Activated B cell treated with CpG ODN at 0.5 μM for 24 hours (primary cell): ENCODE measurements at places on chromosomes 11 and 22.

- no peak for DNase-seq
These were observed 84.6 kb upstream of the LRRC55 start for GRCh38 chr11:57097149-57097548.

- no peak for DNase-seq
These were observed 62.5 kb upstream of the GAL start for GRCh38 chr11:68621826-68622225.

- peak; percentile 80 for DNase-seq
These were observed 2.5 kb upstream of the IGLL5 start for GRCh38 chr22:22884888-22885840.

DNA sequence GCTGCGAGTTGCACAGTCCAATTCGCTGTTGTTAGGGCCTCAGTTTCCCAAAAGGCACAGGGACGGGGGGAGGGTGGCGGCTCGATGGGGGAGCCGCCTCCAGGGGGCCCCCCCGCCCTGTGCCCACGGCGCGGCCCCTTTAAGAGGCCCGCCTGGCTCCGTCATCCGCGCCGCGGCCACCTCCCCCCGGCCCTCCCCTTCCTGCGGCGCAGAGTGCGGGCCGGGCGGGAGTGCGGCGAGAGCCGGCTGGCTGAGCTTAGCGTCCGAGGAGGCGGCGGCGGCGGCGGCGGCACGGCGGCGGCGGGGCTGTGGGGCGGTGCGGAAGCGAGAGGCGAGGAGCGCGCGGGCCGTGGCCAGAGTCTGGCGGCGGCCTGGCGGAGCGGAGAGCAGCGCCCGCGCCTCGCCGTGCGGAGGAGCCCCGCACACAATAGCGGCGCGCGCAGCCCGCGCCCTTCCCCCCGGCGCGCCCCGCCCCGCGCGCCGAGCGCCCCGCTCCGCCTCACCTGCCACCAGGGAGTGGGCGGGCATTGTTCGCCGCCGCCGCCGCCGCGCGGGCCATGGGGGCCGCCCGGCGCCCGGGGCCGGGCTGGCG is at the start of gene BCR:
TSS of gene BCR (plus strand) at position 209 of the 592 bp plus-strand sequence. CDS start 452 bp downstream, outside the sequence.
- peak; percentile 56 for DNase-seq

- DNase-seq = no peak
These were observed 116.5 kb downstream of the AASDHPPT start for GRCh38 chr11:106193956-106194355.

- no peak for DNase-seq
These were observed 13.8 kb downstream of the PHLDB1 start for GRCh38 chr11:118621071-118621783.

- DNase-seq = no peak
These were observed 72.1 kb upstream of the CD44 start for GRCh38 chr11:35066783-35067423.

DNA sequence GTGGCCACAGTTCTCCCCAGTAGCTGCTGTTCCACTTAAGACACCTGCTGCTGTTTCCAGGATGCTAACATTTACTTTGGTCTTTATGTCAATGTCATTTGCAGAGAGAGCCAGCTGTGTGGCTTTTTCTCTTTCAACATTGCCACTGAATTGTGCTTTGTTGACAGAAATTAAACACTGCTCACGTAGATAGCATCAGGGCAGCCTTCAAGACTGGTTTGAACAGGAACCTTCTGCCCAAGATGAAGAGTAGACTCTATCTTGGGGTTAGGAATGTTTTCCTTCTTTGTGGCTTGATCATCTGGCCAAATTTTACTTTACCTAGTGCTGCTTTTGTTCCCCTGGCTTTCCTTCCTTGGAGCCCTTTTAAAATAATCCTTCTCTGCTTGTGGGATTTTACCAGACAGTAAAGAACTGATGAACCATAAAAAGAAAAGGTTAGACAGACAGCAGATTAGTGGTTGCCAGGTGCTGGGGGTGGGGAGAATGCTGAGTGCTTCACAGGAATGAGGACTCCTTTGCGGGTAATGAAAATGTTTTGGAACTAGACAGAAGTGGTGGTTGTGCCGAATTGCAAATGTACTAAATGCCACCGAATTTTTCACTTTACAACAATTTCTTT is 22.7 kb upstream of the XBP1 start:
- no peak for DNase-seq

DNA sequence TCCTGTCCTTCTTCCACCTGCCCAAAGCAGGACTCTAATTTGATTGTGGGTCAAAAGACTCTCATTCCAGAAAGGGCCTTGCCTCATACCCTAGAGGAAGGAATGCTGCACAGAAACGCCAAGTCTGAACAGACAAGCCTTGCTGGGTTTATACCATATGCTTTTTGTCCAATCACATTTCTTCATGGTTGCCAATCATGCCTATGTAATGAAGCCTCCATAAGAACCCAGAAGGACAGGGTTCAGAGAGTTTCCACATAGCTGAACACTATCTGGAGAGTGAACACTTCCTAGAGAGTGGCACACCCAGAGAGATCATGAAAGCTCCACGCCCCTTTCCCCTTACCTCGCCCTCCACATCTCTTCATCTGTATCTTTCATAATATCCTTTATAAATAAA is 4.8 kb upstream of the SAA2 start:
- no peak for DNase-seq

GRCh38 chr22:45051419-45051818 is 41.6 kb upstream of the PHF21B start:
- DNase-seq = no peak

DNA sequence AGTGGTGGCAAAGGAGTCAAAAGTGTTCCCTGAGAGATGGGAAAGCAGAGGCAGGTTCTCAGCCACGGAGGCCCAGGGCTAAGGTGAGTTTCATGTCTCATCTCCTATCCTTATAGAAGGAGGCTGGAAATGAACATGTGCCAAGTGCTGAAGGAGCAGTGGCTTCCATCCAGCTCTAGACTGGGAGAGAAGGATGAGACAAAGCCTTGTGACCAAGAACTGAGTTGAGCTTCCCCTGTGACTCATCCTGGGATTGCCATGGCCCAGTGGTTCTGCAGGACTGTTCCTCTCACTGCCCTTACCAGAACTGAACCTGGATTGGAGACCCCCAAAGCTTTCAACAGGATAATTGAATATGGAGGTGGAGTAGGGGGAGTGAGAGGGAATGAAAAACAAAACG is 16.7 kb upstream of the OR9Q1 start:
- DNase-seq = no peak

DNA sequence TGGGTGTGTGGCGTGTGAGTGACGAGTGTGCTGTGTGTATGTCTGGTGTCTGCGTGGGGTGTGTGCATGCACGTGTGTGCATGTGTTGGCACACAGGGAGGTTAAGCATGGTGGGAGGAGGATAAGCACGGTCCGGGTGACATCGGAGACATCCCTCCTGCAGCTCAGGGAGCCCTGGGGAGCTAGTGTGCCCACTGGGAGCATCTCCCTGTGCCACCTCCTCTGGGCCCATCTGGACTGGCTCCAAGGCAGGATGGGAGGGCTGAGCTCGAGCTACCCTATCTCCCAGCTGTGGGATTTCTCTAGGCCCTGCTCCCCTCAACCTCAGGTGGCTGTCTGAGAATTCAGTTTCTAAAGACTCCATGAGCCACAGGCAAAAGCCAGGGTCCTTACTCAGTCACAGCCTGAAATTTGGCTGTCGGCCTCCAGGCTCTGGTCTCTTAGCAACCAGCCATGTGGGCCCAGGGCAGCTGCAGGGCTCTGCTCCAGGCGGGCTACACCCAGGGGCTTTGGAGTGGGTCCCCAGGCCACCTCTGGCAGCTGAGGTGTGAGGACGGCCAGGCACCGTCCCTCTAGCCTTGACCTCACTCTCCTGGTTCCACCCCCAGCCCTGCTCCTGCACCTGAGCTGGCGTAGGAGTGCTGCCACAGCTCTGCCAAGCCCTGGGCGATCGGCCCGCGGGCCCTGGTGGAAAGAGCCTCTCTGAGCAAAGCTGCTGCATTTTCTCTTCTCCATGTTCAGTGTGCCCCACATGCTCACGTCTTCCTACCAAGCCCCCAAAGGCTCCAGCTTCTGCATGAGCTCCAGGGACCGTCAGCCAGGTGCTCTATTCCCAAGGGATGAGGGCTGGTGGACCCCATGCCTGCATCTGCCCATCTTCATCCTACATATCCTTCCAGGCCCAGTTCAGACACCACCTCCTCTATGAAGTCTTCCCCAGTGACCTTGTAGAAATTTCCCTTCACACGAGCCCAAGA is 39.7 kb downstream of the RTL6 start:
- no peak for DNase-seq

DNA sequence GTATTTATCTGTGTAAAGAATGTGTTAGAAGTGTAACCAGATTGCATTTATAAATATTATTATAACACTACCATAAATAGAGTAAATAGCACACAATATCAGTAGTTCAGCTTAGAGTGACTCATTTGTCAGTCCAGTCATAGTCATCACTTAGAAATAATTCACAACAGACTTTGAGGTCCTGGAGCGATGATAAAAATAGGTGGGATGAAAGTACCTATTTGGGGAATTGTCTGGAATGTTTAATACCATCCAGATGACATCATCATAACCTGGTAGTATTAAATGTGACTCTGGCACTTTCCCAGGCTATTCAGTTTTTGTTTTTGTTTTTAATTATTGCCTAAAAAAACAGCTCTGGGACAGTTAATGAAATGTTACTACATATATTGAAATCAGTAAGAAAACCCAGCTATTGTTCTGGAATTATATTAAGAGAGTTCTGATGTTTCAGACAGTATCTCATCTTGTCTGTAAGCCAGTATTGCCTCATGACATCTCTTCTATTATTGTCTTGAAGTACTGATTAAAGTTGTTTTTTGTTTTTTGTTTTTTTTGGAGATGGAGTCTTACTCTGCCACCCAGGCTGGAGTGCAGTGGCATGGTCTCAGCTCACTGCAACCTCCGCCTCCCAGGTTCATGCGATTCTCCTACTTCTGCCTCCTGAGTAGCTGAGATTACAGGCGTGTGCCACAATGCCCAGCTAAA is 74.8 kb downstream of the SIK2 start:
- DNase-seq = no peak

DNA sequence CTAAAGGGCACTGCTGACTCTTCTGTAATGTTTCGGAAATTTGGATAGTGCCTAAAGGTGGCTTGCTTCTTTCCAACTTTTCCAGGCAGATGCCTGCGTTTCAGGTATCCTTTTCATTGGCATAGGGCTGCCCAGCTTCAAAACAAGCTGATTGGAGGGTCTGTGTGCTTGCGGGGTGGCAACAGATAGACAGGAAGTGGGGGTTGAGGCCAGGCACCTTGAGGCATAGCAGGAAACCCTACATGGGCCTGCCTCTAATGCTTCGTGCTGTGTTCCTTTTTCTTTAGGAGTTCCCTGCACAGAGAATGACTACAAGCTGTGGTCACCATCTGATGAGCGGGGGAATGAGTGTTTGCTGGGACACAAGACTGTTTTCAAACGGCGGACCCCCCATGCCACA is 92.2 kb upstream of the SORL1-AS1 start:
- no peak for DNase-seq

- no peak for DNase-seq
These were observed 87.2 kb downstream of the MYO18B start for GRCh38 chr22:25829237-25829636.

DNA sequence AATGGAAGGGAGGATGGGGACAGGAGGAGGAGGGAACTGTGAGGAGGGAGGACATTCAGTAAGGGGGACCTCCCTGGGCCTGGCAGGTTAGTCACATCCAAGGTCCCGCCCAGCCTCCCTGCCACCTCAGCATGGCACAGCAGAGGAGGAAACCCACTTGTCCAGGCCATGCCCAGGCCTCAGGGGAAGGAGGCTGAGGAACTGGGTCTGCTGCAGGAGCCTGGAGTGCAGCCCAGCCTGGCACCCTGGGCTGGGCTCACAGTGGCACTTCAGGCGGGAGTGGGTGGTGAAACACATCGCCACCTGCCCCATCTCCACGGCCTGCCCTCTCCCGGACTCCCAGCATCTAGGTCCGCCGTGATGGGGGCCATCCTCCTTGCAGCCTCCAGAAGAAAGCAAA is 17.2 kb upstream of the KLHL35 start:
- DNase-seq = no peak

GRCh38 chr11:78572394-78572793 is 2.3 kb downstream of the NARS2 start:
- no peak for DNase-seq

DNA sequence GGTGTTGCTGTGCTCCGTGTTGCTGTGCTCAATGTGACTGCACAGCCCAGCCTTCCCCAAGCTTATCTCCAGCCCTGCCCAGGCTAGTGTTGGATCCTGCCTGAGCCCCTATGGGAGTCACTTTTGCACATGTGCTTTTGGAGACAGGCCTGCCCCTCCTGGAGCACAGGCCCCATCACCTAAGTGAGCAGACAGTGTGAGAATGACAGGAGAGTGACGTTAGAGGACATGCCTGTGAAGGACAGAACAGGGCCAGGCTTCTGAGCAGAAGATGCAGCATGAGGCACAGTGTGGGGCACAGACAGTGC is 36.6 kb upstream of the SUSD2 start:
- no peak for DNase-seq

- no peak for DNase-seq
These were observed 31.4 kb downstream of the LIMK2 start for GRCh38 chr22:31243339-31244045.

GRCh38 chr11:59558270-59558643 is 46.9 kb downstream of the OR4D9 start:
- DNase-seq = no peak

DNA sequence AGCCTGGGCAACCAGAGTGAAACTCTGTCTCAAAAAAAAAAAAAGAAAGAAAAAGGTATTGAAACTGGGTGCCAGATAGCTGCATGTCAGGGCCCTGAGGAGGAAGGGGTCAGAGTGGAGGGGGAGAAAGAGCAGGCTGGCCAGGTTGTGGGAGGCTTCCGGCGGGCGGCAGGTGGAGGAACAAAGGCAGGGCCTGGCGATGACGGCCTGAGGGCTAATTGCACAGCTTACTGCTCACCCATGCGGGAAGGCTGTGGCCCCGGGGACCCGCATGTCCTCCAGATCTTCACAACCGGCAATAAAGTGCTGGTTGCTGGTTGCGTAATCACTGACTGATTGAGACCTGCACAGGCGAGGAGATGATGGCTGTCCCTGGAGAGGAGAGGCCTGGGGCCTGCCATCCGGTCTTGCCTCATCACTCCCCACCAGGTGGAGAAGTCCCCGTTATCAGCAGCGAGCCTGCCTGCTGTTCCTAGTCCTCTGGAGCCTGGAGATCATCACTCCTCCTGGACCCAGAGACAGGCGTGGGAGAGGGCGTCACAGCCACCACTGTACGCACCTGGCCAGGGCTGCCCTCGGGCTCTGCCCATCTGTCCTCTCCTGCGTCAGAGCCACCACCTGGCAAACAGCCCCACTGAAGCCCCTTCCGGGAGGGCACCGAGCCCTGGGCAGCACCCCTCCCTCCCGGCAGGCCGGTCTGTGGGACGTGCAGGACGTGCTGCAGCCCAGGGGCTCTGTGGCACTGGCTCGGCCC is 18.7 kb downstream of the H19 start:
- no peak for DNase-seq

- DNase-seq = no peak
These were observed 1077.3 kb downstream of the TBC1D22A start for GRCh38 chr22:47839595-47840227.

DNA sequence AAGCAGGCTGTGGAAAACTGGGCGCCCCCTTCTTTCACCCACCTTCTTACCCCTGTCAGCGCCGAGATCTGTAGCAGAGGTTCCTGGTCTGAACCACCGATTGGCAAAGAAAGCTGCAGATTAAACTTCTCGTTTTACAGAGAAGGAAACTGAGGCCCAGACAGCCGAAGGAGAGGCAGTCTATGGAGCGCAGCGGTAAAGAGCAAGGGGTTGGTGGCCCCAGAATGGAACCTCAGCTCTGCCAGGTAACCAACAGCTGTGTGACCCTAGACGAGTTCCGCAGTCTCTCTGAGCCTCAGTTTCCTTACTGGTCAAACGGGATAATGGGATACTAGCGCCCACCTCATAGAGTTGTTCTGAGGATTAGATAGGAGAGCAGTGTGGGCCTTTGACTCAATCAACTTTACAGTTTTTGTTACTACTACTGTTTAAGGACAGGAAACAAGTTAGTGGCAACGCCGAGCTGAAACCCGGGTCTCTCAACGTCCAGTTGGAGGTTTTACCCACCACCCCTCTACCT is 3.1 kb upstream of the WT1 start:
- no peak for DNase-seq
